Central memory CD8-positive, alpha-beta T cell (primary cell): ENCODE measurements at places on chromosomes 12 and 14.
A peak's percentile ranks its signal among the peaks of the same experiment; 100 is the strongest.

DNA sequence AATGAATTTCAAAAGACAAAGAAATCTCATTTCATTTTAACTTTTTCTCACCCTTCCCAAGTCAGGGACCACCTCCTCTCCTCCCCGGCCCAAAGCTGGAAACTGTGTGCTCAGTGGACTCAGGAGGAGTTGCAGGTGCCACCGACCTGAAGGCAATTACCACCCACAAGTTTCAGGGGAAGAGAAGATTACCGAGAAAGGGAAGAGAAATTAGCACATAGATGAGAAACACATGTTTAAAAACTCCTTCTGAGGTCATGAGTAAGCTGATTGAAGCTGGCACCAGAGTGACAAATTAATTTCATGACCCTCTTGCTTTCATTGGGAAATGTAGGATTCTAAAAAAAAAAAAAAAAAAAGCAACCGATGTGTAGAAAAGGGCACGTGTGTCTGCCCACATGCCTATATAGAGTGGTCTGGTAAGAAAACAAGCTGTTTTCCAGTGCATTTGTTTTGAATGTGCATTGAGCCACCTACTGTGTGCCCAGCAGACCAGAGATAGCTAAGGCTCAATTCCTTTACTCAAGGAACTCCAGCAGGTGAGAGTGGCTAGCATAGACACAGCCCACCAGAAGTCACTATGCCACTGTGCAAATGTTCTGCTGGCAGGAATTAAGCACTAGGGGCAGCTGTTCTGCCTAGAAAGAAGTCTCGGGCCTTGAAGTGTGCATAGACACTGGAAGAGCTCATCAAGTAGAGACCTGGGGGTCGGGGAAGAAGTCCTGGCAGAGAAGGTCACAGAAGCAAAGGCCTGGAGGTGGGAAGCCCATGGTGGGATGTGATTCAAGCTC is 30.5 kb downstream of the DPF3 start:
- peaks cover 9% of the 10 kb centered on the region for H3K27me3 ChIP-seq
- no peaks in the 10 kb centered on the region for H3K4me1 ChIP-seq
- H3K4me3 ChIP-seq = no peak overlapping the region
- H3K36me3 ChIP-seq = no peaks in the 10 kb centered on the region
- H3K27ac ChIP-seq = no peak overlapping the region

- no peak overlapping the region for H3K4me3 ChIP-seq
- H3K27ac ChIP-seq = peak overlapping the region; percentile 1
- peaks cover 73% of the 10 kb centered on the region for H3K4me1 ChIP-seq
- DNase-seq = no peak
Observed at GRCh38 chr14:89241257-89241656, 175.8 kb downstream of the FOXN3 start.

- no peak overlapping the region for H3K4me3 ChIP-seq
- H3K27me3 ChIP-seq = peaks cover 96% of the 10 kb centered on the region
- H3K27ac ChIP-seq = no peak overlapping the region
Observed at GRCh38 chr14:99753225-99754140, 39.7 kb upstream of the EML1 start.

DNA sequence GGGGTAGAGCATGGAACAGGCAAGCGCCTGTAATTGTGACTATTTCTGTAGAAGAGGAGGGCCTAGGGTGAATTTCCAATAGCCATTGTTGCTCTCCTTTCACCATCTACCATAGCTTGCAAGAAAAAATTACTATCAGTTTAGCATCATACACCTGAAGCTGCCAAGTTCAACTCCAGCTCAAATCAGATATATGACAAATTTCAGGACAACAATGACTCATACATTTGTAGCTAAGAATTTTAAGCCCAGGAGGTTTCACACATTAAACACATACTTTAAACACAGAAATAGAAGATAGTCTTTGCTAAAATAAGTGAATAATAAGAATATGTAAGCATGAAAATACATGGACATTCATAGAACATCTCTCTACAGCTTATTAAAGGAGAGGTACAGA is 17.6 kb upstream of the G2E3 start:
- H3K27ac ChIP-seq = no peak overlapping the region
- no peak for DNase-seq
- H3K36me3 ChIP-seq = no peaks in the 10 kb centered on the region
- H3K4me1 ChIP-seq = no peaks in the 10 kb centered on the region
- peaks cover 53% of the 10 kb centered on the region for H3K27me3 ChIP-seq

DNA sequence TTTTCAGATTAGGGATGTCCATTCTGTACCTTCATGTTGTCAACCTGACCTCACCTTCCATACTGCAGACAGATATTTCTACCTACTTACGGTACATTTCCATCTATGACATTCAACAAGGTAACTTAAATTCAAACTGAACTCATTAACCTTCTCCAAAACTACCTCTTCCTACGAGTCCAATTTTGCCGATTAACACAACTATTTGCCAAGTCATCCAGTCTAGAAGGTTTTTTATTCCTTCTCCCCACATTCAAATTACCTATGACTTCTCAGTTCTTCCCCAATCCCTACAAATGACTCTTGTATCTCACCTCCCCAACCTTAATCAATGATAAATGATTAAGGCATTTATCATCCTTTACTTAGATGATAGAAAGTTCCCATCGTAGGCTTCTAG is 23.6 kb downstream of the SPTSSA start:
- H3K27me3 ChIP-seq = no peaks in the 10 kb centered on the region
- H3K36me3 ChIP-seq = no peaks in the 10 kb centered on the region
- H3K27ac ChIP-seq = no peak overlapping the region
- H3K4me3 ChIP-seq = no peak overlapping the region

GRCh38 chr12:48183876-48184548 is 568 bp downstream of the CCDC184 start:
- peak overlapping the region; percentile 89 for H3K4me3 ChIP-seq
- peak overlapping the region; percentile 89 for H3K27ac ChIP-seq
- peaks cover 15% of the 10 kb centered on the region for H3K4me1 ChIP-seq
- DNase-seq = no peak

GRCh38 chr14:38790916-38791315 is 312.1 kb downstream of the SEC23A start:
- no peaks in the 10 kb centered on the region for H3K4me1 ChIP-seq
- no peaks in the 10 kb centered on the region for H3K36me3 ChIP-seq
- H3K27ac ChIP-seq = no peak overlapping the region
- no peak for DNase-seq

DNA sequence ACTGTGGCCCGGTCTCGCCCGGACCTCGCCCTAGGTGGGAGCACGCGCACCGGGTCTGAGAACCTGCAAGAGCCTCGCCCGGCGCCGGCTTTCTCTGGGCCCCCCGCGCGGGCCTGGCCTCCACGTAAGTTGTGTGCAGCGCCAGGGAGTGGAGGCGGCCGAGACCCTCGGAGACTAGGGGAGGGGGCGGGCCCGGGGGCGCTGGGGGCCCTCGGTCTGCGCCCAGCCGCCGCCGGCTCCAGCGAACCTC is 183 bp upstream of the PRMT8 start:
- H3K36me3 ChIP-seq = peaks cover 4% of the 10 kb centered on the region
- no peak overlapping the region for H3K27ac ChIP-seq
- DNase-seq = no peak

GRCh38 chr12:67137256-67137655 is 131.9 kb upstream of the CAND1 start:
- no peak for DNase-seq
- H3K27me3 ChIP-seq = peaks cover 31% of the 10 kb centered on the region
- H3K27ac ChIP-seq = no peak overlapping the region
- H3K4me3 ChIP-seq = no peak overlapping the region

- H3K36me3 ChIP-seq = no peaks in the 10 kb centered on the region
- H3K4me3 ChIP-seq = no peak overlapping the region
- DNase-seq = no peak
- no peaks in the 10 kb centered on the region for H3K4me1 ChIP-seq
- H3K27ac ChIP-seq = no peak overlapping the region
Observed at GRCh38 chr12:100927826-100928225, 133.2 kb downstream of the ANO4 start.

DNA sequence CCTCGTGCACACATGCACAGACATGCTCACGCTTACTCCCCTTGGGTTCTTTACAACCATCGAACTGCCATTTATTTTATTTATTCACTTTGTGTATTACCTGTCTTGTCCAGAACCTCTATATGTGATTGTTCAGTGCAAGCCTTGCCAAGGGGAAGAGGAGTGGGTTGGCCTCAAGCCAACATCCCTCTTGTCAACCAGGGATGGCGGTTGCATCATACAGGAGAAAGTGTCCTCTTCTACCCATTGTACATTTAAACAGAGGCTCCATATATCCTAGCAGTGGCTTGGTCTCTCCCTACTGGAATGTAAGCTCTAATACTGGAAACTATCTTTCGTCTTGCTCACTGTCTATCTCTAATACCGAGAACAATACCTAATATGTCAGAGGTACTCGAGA is 108.4 kb downstream of the C12orf42 start:
- H3K36me3 ChIP-seq = no peaks in the 10 kb centered on the region
- H3K27ac ChIP-seq = no peak overlapping the region
- DNase-seq = no peak
- no peaks in the 10 kb centered on the region for H3K27me3 ChIP-seq

DNA sequence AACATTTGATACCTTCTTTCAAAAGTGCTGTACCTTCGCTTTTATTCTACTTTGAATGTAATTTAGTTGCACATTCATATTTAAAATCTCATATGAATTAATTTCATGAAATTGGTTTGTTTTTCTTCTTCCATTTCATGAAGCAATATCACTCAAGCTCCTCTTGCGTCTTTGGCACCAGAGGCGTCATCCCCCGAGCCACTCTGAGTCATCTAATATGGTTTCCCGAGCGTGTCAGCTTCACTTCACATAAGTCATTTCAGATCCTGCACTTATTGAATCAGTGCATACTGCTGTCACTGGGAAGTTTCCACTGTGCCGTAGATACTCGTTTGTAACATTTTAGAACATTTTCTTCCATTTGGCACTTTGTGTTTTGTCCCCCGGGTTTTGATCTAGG is 105.6 kb downstream of the SLC25A47 start:
- H3K36me3 ChIP-seq = no peaks in the 10 kb centered on the region
- H3K27ac ChIP-seq = no peak overlapping the region
- H3K27me3 ChIP-seq = no peaks in the 10 kb centered on the region
- no peak overlapping the region for H3K4me3 ChIP-seq

DNA sequence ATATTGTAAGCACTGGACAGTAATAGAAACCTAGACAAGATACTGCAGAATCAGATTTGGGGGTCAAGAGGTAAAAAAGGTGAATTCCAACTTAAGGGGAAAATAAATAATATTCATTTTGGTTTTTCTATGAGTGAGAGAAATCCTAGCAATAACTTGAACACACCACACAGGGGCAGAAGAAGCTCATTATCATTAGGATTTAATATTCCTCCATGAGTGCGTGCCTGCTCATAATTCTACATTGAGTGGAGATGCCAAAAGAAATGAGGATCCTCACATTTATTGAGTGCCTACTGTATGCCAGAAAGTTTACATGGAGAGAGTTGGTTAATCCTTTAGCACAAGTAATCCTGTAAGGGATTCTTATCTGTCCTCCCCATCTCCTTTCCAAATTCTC is 40.5 kb upstream of the C14orf132 start:
- no peaks in the 10 kb centered on the region for H3K36me3 ChIP-seq
- H3K27ac ChIP-seq = no peak overlapping the region
- no peak overlapping the region for H3K4me3 ChIP-seq

GRCh38 chr12:6914246-6914946 is at the start of gene ENO2:
TSS of gene ENO2 (plus strand) at chr12:6914580. CDS start at chr12:6915833, 1,253 bp downstream.
- no peaks in the 10 kb centered on the region for H3K27me3 ChIP-seq
- peaks cover 42% of the 10 kb centered on the region for H3K4me1 ChIP-seq
- peak within 1 kb of the TSS; percentile 89 for H3K27ac ChIP-seq
- peak within 1 kb of the TSS; percentile 88 for H3K4me3 ChIP-seq

- no peaks in the 10 kb centered on the region for H3K27me3 ChIP-seq
- no peak within 1 kb of the TSS for H3K4me3 ChIP-seq
- H3K36me3 ChIP-seq = peaks cover 2% of the 10 kb centered on the region
- no peak within 1 kb of the TSS for H3K27ac ChIP-seq
- no peak for DNase-seq
Observed at GRCh38 chr12:120978296-120979219, at the start of gene HNF1A. TSS of gene HNF1A (plus strand) at chr12:120978543. CDS start at chr12:120978769, 226 bp downstream.

DNA sequence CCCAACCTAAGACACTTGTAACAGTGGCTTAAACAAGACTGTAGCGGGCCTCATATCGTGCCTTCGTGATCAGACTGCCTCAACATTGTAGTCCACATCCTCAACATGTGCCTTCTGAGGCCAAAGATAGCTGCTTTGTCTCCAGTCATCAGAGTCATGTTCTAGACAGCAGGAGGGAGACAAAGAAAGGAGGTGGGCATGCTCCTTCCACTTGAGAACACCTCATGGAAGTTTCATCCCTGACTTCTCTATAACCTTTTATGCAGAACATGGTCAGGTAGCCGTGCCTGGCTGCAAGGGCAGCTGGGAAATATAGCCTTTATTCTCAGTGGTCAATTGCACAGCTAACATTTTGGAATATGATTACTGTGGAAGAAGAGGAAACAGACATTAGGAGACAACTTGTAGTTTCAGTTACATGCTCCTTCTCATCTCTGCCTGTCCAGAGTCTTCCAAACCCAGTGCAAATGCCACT is 25.3 kb upstream of the DHRS2 start:
- H3K36me3 ChIP-seq = no peaks in the 10 kb centered on the region
- no peak for DNase-seq
- peaks cover 18% of the 10 kb centered on the region for H3K27me3 ChIP-seq
- H3K4me3 ChIP-seq = no peak overlapping the region
- H3K4me1 ChIP-seq = peaks cover 35% of the 10 kb centered on the region

- no peaks in the 10 kb centered on the region for H3K4me1 ChIP-seq
- no peak overlapping the region for H3K27ac ChIP-seq
- no peak for DNase-seq
- H3K27me3 ChIP-seq = no peaks in the 10 kb centered on the region
Observed at GRCh38 chr14:77805706-77806105, 5.8 kb downstream of the ADCK1 start.

DNA sequence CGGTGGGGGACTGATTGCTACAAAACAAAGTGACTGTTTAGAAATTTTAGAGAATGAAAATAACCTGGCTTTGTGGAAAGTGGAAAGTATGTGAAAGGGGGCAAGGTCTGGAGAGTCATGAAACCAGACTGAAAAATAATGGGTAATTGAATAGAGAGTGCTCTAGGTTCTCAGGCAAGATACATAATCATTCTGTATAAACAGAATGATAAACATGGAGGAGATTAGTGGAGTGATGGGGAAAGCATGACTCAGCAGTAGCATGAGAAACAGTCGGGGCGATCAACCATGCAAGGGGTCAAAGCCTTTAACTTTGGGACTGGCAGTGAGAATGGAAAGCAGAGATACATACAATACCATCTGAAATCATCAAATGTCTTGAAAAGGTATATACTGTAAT is 332.5 kb downstream of the CCER1 start:
- no peaks in the 10 kb centered on the region for H3K4me1 ChIP-seq
- no peaks in the 10 kb centered on the region for H3K27me3 ChIP-seq
- no peaks in the 10 kb centered on the region for H3K36me3 ChIP-seq
- H3K4me3 ChIP-seq = no peak overlapping the region

- H3K4me3 ChIP-seq = no peak overlapping the region
- H3K4me1 ChIP-seq = no peaks in the 10 kb centered on the region
- peaks cover 50% of the 10 kb centered on the region for H3K27me3 ChIP-seq
- no peak overlapping the region for H3K27ac ChIP-seq
- no peak for DNase-seq
Observed at GRCh38 chr14:52902971-52903619, 47.8 kb downstream of the FERMT2 start.
